ENCODE measurements at places on chromosomes 1 and 21. TPM values are rescaled to one million over a fixed set of nuclear protein-coding genes. Genes with fewer than 3 reads are reported as not detected.

The ZNF648 gene
- total RNA-seq = 1.5 TPM

The ADGRB2 gene
- 7.1 TPM for total RNA-seq

The DCDC2B gene
- total RNA-seq = not detected

The LAX1 gene
- not detected for total RNA-seq

DNA sequence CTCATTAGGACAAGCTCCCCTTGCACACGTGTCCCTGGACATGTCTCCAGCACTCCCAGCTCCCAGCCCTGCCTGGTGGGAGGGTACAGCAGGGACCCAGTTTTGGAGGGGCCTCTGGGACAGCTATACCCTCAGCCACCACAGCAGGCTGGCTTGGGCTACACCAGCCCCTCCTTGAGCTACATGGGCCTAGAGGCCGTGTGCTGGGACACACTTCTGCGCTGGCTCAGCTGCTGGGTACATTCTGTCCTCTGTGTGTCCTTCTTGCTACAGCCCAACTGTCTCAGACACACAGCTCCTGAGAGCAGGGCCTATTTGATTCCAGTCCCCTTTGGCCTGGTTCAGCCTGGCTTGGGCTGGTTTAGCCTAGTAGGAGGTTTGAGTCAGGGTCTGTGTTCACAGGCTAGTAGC is 26.7 kb downstream of the DMAP1 start:
- no peak for DNase-seq

- no peak for DNase-seq
These were observed 43.2 kb upstream of the LYPLAL1 start for GRCh38 chr1:219130366-219130935.

DNA sequence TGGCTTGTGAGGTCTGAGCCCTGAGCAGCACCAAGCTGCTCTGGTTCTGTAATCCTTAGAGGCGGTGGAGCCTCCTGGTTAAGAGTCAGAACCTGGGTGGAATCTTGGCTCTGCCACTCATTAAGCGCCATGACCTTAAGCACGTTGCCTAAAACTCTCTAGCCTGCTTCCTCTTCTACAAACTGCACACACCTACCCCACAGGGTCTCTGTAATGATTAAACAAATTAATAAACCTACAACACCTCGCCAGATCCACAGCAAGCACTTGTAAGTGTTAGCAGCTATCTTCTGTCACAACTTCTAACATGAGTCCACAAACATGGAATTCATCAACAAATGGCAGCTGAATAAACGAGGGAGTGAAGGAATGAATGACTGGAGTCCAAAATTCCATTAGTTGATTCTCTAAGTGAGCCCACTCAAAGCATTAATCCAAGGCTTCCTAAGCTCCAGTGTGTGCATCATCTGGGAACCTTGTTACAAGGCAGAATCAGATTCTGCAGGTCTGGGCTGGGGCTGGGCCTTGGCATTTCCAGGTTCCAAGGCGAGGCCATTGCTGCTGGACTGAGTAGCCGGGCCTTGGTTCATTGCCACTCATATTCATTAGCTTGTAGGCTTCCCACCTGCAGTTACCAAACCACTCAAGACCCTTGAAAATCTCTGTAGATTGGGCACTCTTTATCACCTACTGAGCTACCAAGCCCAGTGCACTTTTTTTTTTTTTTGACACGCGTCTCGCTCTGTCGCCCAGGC is 168.6 kb downstream of the HIVEP3 start:
- DNase-seq = no peak

DNA sequence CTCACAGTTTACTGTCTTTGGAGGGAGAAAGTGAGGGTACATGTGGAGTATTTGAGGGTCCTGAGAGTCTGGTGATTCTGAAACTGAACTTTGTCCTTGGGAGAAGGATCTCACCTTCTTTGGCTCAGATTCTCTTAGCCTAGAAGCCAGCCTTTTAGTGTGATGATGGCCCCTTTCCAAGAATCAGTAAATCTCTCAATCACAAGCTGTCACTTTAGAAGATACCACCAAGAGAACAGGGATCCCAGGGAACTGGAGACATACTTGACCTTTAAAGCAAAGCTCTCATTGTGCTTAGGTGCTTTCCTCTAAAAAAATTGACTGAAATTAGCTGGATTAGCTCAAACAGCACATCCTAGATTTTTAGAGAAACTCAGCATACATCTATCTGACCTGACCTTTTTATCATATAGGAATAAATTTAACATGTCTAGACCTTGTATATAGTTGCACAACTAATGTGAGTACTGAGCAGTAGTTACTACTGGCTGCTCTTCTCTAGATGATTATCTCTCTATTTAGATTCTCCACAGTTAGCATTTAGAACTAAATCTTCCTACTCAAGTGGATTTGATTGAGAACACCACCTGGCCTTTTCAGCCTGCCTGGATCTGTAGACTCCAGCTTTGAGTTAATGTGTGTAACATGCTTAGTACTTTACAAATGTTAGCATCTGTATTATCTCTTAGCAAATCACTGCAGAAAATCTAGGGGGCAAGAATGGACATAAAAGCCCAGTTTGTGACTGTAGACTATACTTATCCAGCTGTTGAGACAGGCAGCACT is 157.7 kb downstream of the MAST2 start:
- no peak for DNase-seq

- DNase-seq = no peak
These were observed 39.7 kb upstream of the EXO1 start for GRCh38 chr1:241808265-241808664.

- DNase-seq = no peak
These were observed 75.2 kb upstream of the TEKT2 start for GRCh38 chr1:36008546-36009197.

- DNase-seq = no peak
These were observed 103.0 kb downstream of the ZSCAN20 start for GRCh38 chr1:33575324-33575879.

All from neural progenitor cell (in vitro differentiated cells).